Melanocyte of skin (primary cell): ENCODE measurements at places on chromosomes 1 and 21. TPM values are rescaled to one million over a fixed set of nuclear protein-coding genes. Genes with fewer than 3 reads are reported as not detected.

The NADK gene
- 70.6 and 73.3 TPM in 2 replicates for total RNA-seq

The FYB2 gene
- total RNA-seq, result not detected in 2 replicates

The ORC1 gene
- 15.7 and 23.0 TPM in 2 replicates for total RNA-seq

The DNAI4 gene
- total RNA-seq, result 4.0 and 5.5 TPM in 2 replicates

The HP1BP3 gene
- 219 and 244 TPM in 2 replicates for total RNA-seq
